ENCODE measurements at places on chromosomes 12 and 14. TPM values are rescaled to one million over a fixed set of nuclear protein-coding genes. Genes with fewer than 3 reads are reported as not detected.

DNA sequence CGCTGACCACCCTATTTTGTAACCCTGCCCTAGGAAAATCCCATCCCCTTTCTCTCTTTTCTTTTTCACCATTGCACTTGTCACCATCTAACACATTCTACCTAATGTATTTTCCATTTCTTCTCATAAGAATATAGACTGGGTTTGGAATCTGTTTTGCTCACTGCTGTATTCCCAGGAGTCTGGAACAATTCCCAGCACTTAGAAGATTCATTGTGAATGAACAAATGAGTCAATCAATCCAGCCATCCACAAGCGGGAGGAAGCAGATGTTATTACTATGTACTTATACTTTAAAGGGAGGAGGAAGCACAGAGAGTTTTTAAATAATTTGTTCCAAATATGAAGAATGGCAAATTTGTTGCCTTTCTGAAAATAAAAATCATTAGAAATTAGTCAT, 142.1 kb downstream of the KIF21A start:
- H3K4me3 ChIP-seq, result no peak overlapping the region
- no peaks in the 10 kb centered on the region for H3K27me3 ChIP-seq
- H3K36me3 ChIP-seq, result no peaks in the 10 kb centered on the region

GLIPR1L2 gene
- not detected for total RNA-seq

DNA sequence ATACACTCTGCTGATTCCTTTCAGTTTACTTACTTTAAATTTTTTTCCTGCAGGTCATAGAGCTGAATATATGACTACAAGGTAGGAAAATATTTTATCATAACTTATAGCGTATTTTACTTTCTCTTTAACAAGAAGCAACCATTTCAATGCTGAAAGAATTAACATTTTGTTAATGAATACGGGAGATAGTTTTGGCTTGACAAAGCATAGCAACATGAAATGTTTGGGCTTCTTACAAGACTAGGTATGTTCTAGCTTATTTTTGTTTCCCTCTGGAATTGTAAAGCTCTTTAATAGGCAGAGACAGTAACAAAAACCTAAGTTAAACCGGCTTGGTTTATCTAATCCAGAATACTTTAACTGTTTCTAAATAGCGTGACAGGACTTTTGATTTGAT, 135.2 kb downstream of the KICS2 start:
- H3K4me1 ChIP-seq, result peaks cover 11% of the 10 kb centered on the region
- H3K27ac ChIP-seq, result peak overlapping the region; percentile 3
- no peak overlapping the region for H3K4me3 ChIP-seq
- no peaks in the 10 kb centered on the region for H3K27me3 ChIP-seq
- no peak for DNase-seq
- H3K36me3 ChIP-seq, result no peaks in the 10 kb centered on the region

- DNase-seq, result peak; percentile 53
- H3K36me3 ChIP-seq, result no peaks in the 10 kb centered on the region
- no peaks in the 10 kb centered on the region for H3K4me1 ChIP-seq
- peak overlapping the region; percentile 76 for H3K4me3 ChIP-seq
Measured at GRCh38 chr12:14774906-14775635, 28.2 kb downstream of the WBP11 start.

DNA sequence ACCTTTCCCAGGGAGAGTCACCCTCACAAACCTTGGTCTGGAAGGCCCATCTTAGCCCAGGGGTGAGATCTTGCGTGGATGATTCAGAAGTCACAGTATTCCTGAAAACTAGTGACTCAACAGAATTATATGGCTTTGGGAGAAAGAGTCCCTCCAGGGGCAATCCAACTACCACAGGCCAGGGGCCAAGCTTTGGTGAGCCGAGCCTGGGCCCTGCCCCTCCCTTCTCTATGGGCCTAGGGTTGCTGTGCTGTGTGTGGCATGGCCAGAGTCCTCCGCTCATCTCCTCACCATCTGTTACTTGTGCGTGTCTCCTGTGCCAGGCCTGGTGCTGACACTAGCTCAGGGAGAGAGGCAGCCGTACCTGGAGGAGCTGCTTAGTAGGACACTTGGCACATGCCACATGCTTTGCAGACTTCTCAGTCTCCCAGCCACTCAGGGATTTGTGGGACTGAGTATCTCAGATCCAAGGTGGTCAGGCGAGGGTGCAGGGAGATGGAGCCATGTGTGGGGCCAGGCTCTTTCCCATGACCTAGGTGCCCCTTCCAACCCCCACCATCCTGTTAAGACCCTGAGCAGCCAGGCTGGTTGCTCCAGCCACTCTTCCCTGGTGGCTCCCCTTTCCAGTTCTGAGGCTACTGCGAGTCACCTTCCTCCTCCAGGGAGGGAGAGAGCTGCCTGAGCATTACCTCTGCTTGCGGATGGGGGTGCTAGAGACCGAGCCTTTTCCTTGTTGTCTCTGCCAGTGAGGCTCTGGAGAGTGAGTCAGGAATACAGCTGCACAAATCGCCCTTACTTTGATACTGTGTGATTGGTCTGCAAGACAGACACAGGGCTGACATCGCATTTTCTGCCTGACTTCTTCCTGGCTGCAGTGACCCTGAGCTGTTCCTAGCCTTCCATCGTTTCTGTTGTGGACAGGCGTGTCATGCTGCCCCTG, 94.1 kb downstream of the SLC25A47 start:
- no peak overlapping the region for H3K4me3 ChIP-seq
- DNase-seq, result no peak
- H3K27ac ChIP-seq, result no peak overlapping the region
- H3K36me3 ChIP-seq, result no peaks in the 10 kb centered on the region
- H3K27me3 ChIP-seq, result no peaks in the 10 kb centered on the region

BRMS1L gene
- total RNA-seq, result 1.5 TPM

Measured in uterus (tissue), 4 donors.